Gastroesophageal sphincter (tissue), 4 donors: ENCODE measurements at places on chromosomes 4 and X. TPM values are rescaled to one million over a fixed set of nuclear protein-coding genes. Genes with fewer than 3 reads are reported as not detected.
A peak's percentile ranks its signal among the peaks of the same experiment; 100 is the strongest.

GRCh38 chrX:46759645-46759974 is 692 bp upstream of the SLC9A7 start:
- no peak for ATAC-seq

DNA sequence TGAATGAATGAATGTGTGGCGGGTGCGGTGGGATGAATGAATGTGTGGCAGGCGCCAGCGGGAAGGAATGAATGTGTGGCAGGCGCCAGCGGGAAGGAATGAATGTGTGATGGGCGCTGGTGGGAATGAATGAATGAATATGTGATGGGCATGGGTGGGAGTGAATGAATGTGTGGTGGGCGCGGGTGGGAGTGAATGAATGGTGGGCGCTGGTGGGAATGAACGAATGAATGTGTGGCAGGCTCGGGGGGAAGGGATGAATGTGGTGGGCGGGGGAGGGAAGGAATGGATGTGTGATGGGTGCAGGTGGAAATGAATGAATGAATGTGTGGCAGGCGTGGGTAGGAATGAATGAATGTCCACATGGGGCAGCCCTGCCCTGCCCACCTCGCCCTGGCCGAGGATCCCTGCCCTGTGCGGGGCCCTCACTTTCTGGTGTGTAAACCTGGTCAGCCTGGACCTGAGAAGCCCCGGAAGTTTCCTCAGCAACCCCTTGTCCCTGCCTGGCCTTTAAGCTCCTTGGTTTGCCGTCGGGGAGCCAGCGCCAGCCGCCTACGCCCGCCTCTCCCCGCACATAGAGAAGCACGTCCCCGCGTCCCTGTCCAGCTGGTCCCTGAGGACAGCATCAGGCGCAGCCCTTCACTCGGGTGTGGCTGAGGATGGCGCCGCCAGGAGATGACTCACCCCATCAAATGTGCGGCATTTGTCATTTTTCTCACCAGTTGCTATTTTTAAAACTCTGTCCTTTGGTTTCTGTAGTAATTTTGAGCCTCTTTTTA is 112.8 kb upstream of the LRPAP1 start:
- no peak for ATAC-seq

GRCh38 chr4:76588274-76588673 is 153.2 kb downstream of the SHROOM3 start:
- no peak for ATAC-seq

DNA sequence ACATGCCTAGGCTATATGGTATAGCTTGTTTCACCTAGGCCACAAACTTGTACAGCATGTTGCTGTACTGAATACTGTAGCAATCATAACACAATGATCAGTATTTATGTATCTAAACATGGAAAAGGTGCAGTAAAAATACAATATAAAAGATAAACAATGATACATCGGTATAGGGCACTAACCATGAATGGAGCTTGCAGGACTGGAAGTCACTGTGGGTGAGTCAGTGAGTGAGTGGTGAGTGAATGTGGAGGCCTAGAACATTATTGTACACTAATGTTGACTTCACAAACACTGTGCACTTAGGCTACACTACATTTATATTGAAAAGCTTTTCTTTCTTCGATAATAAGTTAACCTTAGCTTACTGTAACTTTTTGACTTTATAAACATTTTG is 45.6 kb upstream of the ANK2 start:
- ATAC-seq = no peak

- ATAC-seq = no peak
Measured at GRCh38 chr4:163148466-163149336, 18.0 kb downstream of the NAF1 start.

DNA sequence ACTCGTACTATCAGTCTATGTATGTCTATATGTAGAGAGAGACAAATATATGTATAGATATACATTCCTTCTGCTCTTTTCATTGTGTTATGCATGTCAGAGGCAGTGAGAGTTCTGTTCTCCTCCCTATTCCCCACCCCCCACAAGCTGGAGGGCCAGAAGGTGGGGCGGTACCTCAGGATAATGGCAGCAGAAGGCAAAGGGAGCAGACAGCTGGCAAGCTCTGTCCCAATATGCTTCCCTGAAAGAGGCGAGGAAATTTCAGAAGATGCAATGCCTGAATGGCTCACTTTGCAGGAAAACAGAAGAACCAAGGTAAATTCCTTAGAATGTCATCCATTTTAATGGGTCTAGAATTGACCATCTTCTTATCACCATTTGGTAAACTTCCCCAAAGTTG is 114.4 kb downstream of the NAA11 start:
- ATAC-seq = no peak

DNA sequence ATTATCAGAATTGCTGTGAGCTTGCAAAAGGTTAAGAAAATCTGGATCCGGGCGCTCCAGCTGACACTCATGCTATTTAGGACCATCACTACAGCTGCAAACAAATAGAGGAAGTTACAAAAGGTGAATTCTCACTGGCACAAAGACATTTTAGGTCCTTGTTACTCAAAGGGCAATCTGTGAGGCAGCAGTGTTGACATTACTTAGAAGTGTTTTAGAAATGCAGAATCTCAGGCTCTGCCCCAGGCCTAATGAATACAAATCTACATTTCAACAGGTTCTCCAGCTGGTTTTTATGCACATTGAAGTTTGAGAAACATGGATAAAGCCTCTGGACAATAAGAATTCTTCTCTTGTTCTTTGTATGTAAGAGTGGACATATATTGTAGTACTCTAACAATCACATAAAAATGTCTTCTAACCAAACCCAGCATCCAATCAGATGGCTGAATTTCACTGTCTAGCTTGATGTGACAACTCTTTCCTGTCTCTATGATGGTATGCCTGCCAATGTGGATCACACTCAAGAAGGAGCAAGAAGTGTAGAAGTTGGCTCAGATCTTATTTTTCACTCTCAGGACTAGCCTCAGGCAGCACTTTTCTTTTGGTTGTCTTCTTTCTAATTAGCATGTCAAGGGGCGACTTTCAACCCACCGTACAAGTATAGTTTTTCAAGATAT is 18.8 kb downstream of the SLC7A11 start:
- ATAC-seq = no peak

DNA sequence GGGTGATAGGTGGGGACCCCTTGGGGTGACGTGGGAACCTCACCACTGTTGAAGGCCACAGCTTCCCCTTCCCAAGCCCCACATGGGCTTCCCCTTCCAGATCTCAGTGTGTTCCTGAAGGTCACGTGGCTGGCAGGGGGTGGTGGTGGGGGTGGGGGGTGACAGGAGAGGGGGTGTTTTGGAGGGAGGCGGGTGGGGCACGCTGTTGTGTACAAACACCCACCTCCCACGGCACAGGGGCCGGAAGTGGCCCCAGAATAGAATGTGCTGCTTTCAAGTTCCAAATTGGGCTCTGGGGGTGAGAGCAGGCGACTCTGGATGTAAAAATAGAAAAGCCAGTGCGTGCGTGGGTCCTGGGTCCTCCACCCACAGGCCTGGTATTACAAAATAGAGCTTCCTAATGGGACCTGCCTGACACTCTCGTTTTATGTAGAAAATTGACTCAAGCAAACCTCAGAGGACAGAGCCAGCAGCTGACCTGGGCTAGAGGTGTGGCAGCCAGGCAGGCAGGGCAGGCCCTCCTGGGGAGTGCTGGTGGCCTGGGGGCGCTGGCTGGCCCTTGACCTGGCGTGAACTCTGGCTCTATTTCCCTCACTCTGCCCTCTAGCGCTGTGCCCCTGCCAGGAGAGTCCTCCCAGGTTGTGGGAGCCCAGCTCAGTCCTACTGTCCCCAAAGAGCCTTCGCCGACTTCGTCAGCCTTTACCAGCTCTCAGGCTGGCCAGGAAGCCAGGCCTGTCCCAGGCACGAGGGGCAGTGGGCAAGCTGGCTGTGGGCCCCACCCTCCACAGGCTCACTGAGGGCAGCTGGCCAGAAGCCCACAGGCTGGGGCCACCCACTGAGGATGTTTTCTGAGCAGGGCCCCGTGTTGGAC is 5.4 kb upstream of the SH3BP2 start:
- ATAC-seq = peak; percentile 53

- ATAC-seq = no peak
Measured at GRCh38 chr4:73742490-73743160, 2.3 kb downstream of the CXCL8 start.

DNA sequence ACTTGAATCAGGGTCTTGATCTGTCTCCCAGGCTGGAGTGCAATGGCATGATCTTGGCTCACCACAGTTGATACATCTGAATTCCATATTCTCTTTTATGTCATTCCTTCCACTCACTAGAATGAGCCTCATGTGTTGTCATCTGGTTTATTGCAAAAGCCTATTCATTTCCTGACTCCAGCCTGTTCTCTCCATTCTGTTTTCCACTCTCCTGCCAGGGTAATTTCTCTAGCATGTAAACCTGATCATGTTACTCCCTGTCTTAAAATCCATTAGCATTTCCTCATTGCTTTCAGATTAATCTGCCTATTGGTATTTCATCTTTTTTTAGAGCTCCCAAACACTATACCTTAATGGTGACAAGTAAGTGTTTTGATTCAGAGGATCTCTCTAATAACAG is 4.3 kb upstream of the DDX60L start:
- no peak for ATAC-seq

- no peak for ATAC-seq
Measured at GRCh38 chr4:183072176-183072575, 26.9 kb upstream of the WWC2 start.

DNA sequence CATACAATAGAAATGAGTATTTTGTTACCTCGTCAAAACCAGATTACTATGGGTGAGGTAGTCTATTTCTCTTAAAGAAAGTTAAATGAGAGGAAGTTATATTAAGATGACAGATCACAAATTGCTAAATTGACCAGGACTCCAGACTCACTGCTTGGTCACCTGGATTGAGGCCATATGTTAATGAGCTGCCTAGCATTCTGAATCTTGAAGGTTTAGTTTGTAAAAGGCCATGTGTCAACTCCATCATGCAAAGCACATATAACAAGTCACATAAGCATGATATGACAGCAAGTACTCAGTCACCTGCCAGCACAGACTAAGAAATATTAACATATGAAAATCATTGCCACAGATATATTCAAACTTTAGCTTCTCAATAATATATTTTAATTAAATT is 72.6 kb downstream of the EPHA5 start:
- no peak for ATAC-seq

DNA sequence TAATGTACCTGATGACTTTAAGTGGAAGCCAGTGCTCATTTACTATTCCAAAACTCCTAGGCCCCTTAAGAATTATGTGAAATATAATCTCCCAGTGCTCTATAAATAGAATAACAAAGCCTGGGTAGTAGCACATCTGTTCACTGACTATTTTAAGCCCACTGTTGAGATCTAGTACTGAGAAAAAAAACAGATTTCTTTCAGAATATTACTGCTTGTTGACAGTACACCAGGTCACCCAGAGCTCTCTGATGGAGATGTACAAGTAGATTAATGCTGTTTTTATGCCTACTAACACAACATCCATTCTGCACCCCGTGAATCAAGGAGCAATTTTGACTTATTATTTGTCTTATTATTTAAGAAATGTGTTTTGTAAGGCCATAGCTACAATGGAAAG is 75.7 kb downstream of the FAM47C start:
- no peak for ATAC-seq

GRCh38 chr4:80529026-80529425 is 193.5 kb downstream of the CFAP299 start:
- ATAC-seq = no peak

DNA sequence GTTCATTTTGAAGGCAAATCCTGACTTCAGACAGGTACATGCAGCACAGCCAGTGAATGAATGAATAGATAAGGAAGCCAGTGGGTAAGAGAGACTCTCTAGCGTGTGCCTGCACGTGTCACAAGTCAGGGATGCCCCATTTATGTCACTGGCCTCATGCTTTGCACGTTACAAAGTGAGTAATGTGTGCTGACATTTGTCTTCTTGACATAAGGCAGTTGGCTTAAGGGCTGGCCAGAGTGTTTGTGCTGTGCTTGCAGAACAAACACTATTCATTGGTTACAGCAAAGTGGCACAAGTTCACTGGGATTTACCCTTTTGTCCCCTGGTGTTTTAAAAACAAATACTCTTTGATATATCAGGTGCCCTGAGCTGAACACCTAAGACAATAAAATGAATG is 55.9 kb downstream of the CRMP1 start:
- ATAC-seq = no peak

DNA sequence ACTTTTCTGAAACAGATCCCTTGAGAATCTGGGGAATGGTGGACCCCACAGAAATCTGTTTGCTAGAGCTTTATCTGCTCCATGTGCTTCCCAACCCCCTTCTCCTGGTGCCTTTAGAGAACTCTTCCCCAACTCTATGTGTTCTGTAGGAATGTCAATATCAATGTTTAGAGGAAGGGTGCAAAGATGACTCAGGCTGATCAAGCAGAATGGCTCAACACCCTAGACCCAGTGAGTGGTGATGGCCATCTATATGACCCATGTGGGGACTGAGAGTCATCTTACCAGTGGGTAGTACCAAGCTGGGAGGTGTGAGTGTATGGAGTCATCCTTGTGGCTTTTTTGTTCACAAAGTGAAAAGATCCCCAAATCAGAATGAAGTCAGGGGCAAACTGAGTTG is 143.5 kb downstream of the RAB28 start:
- no peak for ATAC-seq

GRCh38 chr4:28444886-28445496 is 1584.3 kb downstream of the STIM2 start:
- ATAC-seq = no peak

GRCh38 chr4:1981251-1982058 is 27.3 kb downstream of the NELFA start:
- no peak for ATAC-seq

GRCh38 chr4:170758988-170759387 is 669.2 kb upstream of the AADAT start:
- ATAC-seq = no peak

- no peak for ATAC-seq
Measured at GRCh38 chr4:143575331-143575730, 61.8 kb downstream of the SMARCA5 start.

DNA sequence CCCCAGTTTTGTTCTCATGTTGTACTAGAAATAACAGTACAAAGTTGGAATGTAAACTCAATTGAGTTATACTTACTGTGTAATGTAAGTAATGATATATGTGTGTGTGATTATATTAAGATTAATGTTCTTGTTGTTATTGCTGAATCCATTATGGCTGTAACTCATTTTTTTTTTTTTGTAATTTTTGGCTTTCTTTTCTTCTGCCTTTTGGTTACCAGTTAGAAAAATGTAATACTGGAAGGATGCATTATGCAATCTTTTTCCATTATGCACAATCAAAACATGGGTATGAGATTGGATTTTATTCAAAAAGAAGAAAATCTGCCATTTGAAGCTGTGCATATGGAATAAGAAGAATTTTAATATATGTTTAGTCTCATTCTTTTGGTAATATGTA is 34.0 kb downstream of the BANK1 start:
- ATAC-seq = no peak

- no peak for ATAC-seq
Measured at GRCh38 chr4:159389756-159390155, 286.9 kb downstream of the RAPGEF2 start.

GRCh38 chr4:168654104-168654847 is 157.4 kb downstream of the PALLD start:
- no peak for ATAC-seq

The SUPT20HL1 gene
- not detected for total RNA-seq

The MSANTD1 gene
- 0.78 TPM for total RNA-seq

The CT45A1 gene
- total RNA-seq = not detected

The USP17L20 gene
- not detected for total RNA-seq

The ANOS1 gene
- total RNA-seq = 4.7 TPM

The PRSS12 gene
- total RNA-seq = 1.7 TPM

The MID2 gene
- 54.6 TPM for total RNA-seq

The CYSLTR1 gene
- total RNA-seq = 30.7 TPM

The CLIC2 gene
- total RNA-seq = 13.1 TPM

The TXK gene
- total RNA-seq = 0.81 TPM

The STEEP1 gene
- total RNA-seq = 20.2 TPM

The ADH6 gene
- not detected for total RNA-seq

The BLOC1S4 gene
- 20.5 TPM for total RNA-seq

The HHIP gene
- 0.54 TPM for total RNA-seq

The FGFR3 gene
- 1.5 TPM for total RNA-seq
